ENCODE measurements at places on chromosomes 12 and 14. TPM values are rescaled to one million over a fixed set of nuclear protein-coding genes. Genes with fewer than 3 reads are reported as not detected.

DNA sequence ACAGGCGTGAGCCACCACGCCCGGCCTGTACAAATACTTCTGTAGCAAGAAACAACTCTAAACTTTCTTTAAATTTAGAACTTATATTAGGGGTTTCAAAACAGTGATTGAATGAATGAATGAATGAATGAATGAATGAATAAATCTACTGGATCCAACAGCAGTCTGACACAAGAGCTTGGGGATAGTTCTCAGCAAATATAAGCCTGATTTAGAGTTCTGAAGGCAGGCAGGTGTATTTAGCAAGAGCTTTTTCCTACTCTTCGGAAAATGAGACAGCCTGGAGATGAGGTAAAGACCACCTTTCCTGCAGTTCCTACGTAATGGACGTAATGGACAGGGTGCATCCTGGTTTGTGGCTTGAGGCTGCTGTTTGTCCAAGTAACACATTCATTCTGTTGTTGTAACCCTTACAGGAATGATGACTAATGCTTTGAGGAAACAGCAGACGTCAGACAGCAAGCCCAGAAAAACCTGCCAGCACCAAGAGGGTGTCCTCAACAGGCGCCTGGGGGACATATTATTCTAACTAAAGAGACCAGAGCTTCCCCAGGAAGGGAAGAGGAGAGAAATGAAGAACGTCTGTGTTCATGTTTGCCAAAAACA, 277.4 kb upstream of the SOX5 start:
- DNase-seq = no peak

DNA sequence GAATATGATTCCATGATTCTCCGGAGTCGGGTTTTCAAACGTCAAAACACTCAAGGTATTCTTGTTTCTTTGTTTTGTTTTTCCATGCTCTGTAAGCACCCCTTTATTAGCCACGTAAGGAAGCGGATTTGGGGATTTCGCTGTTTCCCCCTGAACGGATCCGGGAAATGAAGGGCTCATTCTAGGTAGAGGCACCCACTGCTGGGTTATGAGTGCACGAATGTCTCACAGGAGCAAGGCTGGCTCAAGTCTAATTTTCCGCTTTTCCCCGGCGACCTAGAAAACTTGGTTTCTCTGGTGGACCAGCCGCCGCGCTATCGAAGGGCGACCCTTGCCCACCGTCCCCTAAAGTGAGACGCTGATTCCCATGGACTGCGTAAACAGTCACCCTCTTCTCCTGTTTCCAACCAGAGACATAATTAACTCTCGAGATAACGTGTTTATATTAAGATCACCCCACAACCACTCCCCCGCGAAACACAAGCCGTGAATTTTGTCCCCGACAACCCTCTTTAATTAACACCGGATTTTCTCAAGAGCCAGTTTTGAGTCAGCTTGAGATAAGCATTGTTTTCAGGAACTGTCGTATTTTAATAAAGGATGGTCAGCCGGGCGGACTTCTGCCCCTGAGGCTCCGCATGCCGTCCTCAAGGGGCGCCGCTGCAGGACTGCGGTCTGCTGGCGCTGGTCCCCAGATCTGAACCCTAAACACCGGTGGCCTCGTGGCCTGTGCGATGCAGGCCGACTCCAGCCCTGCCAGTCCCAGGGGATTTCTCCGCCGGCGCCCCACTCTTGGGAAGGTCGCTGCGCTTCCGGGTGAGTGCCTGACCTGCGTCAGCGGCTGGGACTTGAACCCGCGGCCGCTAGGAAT, 515 bp upstream of the ABCC9 start:
- no peak for DNase-seq

DNA sequence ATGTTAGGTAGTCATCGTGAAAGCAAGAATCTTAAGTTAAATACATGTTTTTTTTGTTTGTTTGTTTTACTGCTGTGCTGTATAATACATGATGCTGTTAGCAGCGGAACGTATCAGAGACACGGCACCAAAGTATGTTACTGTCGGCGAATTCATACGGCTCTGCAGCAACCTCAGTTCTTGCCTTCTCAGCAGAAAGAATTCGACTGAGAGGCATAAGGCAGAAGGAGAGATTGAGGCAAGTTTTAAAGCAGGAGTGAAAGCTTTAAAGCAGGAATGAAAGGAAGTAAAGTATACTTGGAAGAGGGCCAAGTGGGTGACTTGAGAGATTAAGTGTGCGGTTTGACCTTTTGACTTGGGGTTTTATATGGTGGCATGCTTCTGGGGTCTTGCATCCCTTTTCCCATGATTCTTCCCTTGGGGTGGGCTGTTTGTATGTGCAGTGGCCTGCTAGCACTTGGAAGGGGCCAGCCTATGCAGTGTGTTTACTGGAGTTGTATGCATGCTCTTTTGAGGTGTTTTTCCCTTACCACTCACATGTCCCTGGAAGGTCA, 23.7 kb downstream of the LEMD3 start:
- no peak for DNase-seq

- no peak for DNase-seq
Measured at GRCh38 chr12:27179400-27180214, 64.5 kb upstream of the STK38L start.

DNA sequence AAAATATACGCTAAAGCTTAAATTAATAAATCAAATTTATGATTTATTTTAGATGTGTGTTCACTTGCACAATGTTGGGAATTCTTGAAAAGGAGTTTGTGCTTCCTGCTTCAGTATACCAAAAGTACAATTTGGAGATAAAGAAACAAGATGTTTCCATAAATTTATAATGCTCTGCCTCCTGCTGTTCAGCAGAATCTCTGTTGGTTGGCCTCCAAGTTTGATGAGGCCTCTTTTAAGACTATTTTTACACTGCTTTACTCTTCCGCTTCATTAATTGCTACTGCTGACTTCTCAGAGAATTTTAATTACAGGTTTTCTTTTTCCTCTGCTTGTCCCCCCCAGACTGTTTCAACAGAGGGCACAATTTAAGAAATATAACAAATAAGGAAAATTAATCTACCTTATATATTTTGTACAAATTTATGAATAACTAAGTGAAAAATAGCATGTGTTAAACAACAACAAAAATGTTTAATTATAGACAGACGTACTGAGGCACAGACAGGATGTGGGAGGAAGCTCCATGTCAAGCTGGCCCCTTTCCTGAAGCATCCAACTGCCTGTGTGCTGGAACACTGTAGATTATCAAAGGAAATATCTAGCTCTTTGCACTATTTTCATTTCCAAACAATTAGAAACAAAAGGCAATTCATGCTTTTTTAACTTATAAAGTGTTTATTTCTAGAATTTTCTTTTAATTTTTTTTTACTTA, 83.9 kb downstream of the PIK3C2G start:
- DNase-seq = no peak

- DNase-seq = no peak
Measured at GRCh38 chr14:57171363-57171762, 97.3 kb downstream of the EXOC5 start.

Gene PLEK2
- total RNA-seq = 0.47 TPM

Gene CIDEB
- total RNA-seq = 3.4 TPM

Gene RD3L
- not detected for total RNA-seq

Gene PDE3A
- total RNA-seq = 7.8 TPM

Gene PMCH
- total RNA-seq = not detected

Gene ZDHHC22
- total RNA-seq = 12.0 TPM

Gene LAG3
- not detected for total RNA-seq

Gene SERPINA1
- total RNA-seq = 1.4 TPM

Gene ARHGEF40
- total RNA-seq = 15.9 TPM

All from occipital lobe (tissue), 3 donors.